Endothelial cell (in vitro differentiated cells): ENCODE measurements at places on chromosomes 5 and 9.

DNA sequence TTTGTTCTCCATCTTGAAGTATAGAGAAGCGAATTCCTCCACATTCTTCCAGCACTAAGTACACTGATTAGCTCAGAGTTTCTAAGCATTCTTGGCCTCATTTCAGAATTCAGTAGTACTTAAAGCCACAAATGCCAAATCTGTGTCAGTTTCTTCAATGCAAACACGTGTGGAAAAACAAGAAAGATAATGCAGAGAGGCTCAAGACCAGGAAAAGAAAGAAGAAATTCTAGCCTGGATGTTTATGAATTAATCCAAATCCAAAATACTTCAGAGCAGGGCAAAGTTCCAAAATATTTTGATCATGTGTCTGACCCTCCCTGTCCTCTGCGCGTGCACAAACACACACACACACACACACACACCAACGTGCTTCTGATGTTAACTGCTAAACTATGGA is 457.6 kb downstream of the SLCO4C1 start:
- DNase-seq: no peak

GRCh38 chr9:88053856-88054501 is 79.6 kb upstream of the CDK20 start:
- DNase-seq: no peak

GRCh38 chr9:98242426-98242825 is 13.0 kb downstream of the TBC1D2 start:
- DNase-seq: no peak

DNA sequence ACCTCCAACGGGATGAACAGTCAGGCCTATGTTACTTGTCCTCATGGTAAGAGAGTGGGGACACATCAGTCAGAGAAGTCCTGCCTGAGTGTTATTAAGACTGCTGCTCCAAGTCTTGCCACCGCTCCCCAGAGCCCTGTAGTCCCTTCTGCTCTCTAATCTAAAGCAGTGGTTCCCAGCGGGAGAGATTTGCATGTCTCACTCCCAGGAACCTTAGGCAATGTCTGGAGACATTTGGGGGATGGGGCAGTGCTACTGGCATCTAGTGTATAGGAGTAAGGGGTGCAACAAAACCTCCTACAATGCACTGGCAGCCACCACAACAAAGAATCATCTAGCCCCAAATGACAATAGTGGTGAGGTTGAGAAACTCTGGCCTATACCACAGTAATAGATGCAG is 2.6 kb upstream of the SVEP1 start:
- DNase-seq: no peak
